ENCODE measurements at places on chromosomes 3 and 15. TPM values are rescaled to one million over a fixed set of nuclear protein-coding genes. Genes with fewer than 3 reads are reported as not detected.

GRCh38 chr3:3552761-3553160 is 246.5 kb upstream of the LRRN1 start:
- no peak for DNase-seq

GRCh38 chr3:31985831-31986230 is 4.3 kb downstream of the ZNF860 start:
- no peak for DNase-seq

GRCh38 chr15:71627604-71628003 is 182.8 kb upstream of the NR2E3 start:
- no peak for DNase-seq

DNA sequence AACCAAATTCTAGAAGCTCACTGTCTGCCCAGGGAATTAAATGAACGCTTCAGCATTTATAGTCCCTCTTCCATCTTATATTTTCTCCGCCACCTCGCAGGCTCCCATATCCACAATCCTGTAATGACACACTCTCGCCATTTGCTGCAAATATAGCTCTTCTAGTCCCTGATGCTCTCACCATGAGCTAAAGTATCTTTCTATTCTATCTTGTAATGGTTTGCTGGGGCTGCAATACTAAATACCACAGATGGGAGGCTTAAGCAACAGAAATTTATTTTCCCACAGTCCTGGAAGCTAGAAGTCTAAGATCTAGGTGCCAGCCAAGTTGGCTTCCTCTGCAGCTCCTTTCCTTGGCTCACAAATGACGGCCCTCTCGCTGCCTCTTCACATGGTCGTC is 106.9 kb upstream of the NPHP3 start:
- DNase-seq, result no peak

DNA sequence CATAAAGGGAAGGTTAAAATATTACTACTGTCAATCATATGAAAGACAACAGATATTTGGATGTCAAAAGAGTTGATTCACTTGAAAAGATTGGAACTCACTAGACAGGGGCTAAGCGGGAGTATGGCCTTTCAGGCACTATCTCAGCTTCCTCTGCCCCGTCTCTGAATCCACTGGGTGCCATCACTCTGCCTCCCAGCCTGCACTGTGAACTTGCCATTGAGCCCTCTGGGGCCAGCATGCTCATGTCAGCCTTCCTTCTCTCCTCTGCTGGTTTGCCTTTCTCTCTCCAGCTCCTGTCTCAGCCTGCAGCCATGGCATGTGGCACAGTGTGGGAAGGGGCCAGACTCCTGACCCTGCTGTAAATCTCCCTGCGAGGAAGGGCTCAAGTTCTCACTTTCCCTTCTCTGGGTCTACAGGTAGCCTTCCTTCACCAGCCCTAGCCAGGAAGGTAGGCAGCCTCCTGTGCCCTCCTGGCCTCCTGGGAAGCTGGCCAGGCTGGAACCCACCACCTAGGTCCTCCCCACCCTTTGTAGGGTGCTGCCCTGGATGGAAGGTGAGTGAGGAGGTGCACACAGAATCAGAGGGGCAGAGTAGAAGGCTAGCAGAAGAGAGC is 54.0 kb upstream of the SLCO2A1 start:
- no peak for DNase-seq

- no peak for DNase-seq
Observed at GRCh38 chr3:64878362-64878761, 190.6 kb upstream of the ADAMTS9 start.

DNA sequence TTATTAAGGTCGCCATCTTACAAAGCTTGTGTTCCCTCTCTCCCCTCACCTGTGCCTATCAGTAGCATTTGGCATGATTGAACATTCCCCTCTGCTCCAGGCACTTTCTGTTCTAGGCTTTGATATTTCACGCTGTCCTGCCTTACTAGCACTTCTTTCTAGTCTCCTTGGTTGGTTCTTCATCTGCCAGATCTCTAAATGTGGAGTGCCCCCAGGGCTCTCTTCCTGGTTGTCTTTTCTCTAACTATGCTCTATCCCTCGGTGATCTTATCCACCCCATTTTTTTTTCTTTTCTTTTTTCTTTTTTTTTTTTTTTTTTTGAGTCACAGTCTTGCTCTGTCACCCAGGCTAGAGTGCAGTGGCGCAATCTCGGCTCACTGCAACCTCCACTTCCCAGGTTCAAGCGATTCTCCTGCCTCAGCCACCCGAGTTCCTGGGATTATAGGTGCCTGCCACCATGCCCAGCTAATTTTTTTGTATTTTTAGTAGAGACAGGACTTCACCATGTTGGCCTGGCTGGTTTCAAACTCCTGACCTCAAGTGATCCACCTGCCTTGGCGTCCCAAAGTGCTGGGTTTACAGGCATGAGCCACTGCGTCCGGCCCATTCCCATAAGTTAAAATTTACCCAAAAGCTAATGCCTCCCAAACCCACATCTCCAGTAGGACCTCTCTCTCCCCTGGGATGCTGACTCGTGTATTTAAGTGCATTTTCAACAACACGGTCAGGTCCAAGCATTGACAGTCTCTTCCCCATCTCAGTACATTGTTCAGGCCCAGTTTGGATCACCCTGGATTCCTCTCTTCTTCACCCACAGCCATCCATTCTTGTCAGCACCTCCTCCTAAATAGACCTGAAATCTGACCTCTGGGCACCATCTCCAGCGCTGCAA is 5.2 kb downstream of the NUSAP1 start:
- DNase-seq, result no peak

DNA sequence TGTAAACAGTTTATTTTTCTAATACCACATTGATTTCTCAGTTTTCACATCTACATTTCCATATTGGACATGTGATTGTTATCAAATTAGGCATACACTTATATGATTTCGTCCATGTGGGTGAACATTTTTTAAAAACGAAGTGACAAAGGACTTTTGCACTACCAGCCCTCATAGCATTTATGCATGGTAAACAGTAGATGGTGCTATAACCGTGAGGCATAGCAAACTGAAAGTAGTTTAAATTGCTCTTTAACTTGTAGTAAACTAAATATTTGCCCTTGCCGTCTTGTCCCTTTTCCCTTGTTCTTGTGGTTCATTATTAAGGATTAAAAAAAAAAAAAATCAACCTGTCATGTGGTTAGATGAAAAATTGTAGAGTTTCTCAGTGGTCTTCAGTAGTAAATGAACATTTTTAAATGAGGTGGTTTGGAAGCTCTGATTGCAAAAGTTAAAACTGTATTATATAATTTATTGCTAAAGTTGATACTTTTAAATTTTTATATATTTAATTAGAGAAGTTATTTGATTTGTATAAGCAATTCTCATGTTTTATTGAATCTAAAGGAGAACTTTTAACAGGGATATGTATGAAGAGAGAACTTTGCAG is 24.0 kb downstream of the STX19 start:
- DNase-seq, result no peak

GRCh38 chr15:61057376-61057775 is 171.7 kb downstream of the RORA start:
- DNase-seq, result peak; percentile 11

- DNase-seq, result no peak
Observed at GRCh38 chr3:120193554-120193953, 91.5 kb downstream of the GPR156 start.

DNA sequence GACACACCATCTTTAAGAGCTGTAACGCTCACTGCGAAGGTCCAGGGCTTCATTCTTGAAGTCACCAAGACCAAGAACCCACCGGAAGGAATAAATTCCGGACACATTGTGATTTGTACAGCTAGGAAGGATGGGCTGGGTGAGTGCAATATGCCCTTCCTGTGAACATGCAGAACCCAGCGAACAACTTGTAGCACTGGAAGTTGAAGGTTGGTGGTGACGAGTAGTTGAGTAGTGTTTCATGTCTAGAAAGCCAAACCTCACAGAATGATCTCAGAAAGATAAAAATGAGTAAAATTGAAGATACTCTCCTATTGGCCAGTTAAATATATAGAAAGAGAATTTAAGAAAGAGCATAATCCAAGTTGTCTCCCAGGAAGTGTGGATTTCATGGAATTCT is 462.2 kb upstream of the CFAP20DC start:
- DNase-seq, result peak; percentile 7

DNA sequence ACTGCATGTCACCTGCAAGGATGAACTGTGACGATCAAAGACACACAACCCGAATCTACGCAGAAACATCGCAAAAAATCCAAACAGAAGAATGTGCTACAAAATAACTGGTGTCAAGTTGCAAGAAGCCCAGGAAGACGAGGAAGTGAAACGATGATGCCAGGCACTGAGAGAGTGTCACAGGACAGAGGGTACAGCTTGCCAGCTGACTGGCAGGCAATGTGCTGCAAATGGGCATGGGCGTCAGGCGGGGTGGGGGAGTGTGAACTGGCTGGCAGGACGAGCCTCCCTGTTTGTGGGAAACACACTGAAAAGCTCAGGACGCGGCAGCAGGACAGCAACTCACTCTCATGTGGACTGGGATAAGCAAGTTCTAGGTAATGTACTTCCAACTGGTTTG is 28.9 kb upstream of the OCA2 start:
- no peak for DNase-seq

GRCh38 chr15:101303408-101303807 is 8.4 kb upstream of the SNRPA1 start:
- no peak for DNase-seq

DNA sequence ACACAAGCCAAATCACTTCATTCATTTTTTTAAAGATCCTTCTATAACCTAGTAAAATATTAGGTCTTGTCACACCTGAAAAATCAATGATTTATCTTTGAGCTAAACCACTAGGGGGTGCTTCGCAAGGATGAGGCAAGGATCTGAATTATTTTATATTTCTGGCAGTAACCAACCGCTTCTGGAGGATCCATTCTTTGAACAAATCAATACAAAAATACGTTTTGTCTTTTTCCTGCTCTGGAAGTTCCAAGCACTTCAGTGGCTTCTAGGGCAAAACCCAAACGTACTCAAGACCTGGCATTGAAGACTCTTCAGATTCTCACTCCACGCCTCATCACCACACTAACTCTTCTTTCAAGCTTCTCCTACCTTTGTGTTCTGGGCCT is 486 bp downstream of the LSG1 start:
- DNase-seq, result peak; percentile 31

GRCh38 chr3:185460719-185461350 is 38.0 kb downstream of the TMEM41A start:
- DNase-seq, result no peak

DNA sequence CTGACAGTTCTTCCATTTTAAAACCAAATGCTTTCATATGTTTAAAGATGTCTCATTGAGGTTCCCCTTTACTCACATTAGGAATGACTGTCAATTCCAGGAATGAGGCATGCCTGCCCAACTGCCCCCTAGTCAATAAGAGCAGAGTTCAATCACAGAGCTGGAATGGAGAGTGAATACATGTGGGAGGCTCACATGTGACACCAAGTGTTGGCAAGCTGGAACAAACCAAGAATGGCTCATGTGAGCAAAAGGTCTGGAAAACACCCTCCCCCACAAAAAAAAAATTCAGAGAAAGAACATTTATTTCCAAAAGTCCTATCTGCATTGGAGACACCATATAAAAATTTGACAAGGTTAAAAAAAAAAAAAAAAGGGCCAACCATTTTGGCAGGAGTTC is 3.7 kb downstream of the PBRM1 start:
- peak; percentile 41 for DNase-seq

- DNase-seq, result no peak
Observed at GRCh38 chr3:47469616-47470015, 6.1 kb downstream of the SCAP start.

DNA sequence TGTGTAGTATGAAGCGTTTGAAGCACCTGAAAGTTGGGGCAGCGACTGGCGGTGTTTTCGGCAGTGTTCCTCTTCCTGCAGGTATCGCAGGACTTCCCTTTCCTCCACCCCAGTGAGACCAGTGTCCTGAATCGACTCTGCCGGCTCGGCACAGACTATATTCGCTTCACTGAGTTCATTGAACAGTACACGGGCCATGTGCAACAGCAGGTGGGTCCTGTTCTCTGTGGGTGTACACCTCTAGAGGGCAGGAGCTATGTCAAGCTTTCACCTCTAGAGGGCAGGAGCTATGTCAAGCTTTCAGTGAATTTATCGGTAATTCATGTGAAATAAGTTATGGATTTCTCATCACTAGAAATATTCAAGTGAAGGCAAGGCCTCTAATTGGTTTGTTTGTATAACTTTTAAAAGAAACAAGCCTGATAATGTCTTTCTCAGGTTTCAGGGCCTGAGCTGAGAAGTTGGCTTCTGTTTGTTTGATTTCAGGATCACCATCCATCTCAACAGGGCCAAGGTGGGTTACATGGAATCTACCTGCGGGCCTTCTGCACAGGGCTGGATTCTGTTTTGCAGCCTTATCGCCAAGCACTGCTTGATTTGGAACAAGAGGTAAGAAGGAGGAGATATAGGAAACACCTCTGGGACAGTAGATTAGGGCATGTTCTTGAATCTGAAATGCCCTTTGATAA is 5.3 kb downstream of the TUBGCP4 start:
- DNase-seq, result peak; percentile 61

DNA sequence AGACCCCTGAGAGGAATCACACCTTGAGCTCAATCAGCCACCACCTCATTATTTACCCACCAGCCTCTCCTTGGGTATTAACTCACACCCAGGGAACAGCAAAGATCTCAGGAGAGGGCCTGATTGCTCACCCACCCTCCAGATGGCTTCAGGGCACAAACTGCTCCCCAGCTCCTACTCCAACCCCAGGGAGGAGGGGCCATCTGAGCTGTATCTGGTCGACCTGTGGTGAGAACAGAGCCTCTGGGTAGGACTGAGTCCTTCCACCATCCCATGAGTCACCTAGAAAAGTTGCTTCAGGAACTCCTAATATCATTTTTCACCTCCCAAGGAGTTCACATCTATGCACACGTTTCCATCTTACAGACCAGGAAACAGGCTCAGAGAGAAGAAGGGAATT is 44.8 kb upstream of the HES1 start:
- no peak for DNase-seq

The TGM4 gene
- not detected for total RNA-seq

The SCAANT1 gene
- not detected for total RNA-seq

The CHRNA7 gene
- not detected for total RNA-seq

The NMB gene
- 1.7 TPM for total RNA-seq

The THBS1 gene
- total RNA-seq, result 1.1 TPM

The COL7A1 gene
- total RNA-seq, result 1.6 TPM

The ATG7 gene
- total RNA-seq, result 33.1 TPM

The GATM gene
- 6.5 TPM for total RNA-seq

The SYNPR gene
- total RNA-seq, result not detected

The DLL4 gene
- total RNA-seq, result not detected

The IQCF5 gene
- not detected for total RNA-seq

The ATP1B3 gene
- total RNA-seq, result 134 TPM

All from activated CD8-positive, alpha-beta T cell treated with anti-CD3 and anti-CD28 coated beads for 36 hours (primary cell).